ENCODE measurements at places on chromosomes 2 and 18.

- peak; percentile 86 for DNase-seq
Observed at GRCh38 chr2:67256892-67257291, 140.2 kb upstream of the ETAA1 start.

DNA sequence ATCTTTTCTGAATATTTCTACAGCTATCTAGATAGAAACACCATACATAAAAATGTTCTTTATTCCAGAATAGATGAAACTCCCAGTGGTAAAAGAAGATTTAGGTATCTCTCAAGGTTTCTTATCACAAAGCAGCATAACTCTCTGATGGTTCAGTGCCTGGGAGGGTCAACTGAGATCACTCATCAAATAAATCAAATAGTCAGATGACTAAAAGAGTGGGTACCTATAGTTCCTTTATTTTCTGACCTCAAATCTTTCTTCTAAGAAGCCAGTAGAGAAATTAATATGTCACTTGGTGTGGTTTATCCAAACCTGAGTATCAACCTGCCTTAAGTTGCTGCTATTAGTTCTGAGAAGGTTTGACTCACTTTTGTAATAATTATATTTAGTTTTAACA is 120.9 kb downstream of the TMEFF2 start:
- DNase-seq: no peak

DNA sequence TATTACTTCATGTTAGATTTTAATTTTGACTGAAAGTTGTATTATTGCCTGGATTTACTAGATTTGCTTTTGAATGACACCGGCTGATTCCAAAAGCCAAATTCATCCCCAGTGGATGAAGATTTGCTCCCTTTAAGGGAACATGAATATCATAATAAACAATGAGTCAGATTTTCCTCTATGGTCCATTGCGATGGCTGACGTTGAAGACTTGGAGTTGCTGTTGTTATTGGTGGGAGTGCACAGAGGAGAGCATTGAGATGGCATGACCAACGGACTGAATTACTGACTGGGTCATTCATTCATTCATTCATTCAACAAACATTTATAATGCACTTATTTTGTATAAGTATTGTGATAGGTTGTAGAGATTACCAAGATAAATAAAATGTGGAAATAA is 33.4 kb upstream of the LYPD1 start:
- peak; percentile 27 for DNase-seq

- no peak for DNase-seq
Observed at GRCh38 chr18:48953104-48953706, 2.4 kb upstream of the SMAD7 start.

GRCh38 chr2:188117706-188118105 is 174.0 kb upstream of the GULP1 start:
- DNase-seq: no peak
